ENCODE measurements at places on chromosomes 2 and 18.

DNA sequence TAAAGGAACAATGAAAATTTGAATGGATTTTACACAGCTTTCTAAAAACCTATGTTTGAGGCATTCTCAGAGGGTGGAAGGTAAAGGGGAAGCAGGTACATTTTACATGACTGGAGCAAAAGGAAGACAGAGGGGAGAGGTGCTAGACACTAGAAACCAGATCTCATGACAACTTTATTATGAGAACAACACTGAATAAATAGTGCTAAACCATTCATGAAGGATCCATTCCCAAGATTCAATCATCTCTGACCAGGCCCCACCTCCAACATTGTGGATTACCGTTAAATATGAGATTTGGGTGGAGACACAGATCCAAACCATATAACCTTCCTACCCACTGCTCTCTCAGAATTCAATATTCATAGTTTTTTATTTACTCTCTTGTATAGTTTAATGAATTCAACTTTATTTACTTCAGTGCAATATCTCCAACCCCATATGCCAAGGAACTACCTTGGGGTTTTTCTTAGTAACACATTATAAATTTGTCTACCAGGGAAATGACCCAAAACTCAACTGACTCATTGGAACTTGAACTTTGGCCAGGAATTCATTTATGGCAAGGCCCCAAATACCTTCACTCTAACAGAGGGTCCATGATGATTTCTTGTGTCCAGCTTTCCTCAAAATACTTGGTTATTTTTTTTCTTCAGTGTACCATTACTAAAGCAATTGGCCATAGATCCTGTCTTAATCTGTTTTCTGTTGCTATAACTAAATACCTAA, 317.8 kb downstream of the GULP1 start:
- no peak for DNase-seq

DNA sequence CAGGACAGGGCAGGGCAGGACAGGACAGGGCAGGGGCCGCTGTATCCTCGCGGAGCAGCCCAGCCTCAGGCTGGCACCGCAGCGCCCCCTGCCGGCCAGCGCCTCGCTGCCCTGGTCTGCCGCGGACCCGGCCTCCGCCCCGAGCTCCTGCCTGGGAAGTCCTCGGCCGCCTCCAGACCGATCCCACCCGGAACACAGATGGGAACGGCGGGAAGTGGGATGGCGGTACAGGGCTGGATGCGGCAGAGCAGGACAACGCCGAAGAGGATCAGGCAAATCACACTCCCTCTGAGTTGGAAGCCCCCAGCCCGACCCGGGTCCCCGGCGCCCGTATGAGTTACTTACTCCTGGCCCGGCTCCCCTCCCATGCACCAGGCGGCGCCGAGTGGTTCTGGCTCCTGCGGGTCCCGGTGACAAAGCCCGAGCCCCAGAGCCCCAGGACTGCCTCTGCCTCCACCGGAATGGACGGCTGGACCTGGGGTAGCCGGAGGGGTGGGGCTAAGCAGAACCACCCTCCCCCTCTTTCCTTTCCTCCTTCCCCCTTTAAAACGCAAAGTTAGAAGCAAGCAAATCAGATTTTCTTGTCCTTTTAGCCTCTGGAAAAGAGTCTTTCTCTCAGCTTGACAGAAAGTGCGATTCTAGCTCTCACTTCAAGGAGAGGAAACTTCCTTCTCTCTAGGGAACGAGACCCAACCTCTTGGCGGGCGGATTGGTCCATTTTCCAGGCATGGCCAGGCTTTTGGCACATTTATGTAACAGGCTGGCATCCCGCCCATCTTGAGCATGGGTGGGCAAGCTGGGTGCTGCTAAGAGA, at the start of gene TP53I3:
Gene TP53I3 (minus strand): TSS at position 449 of the 814 bp plus-strand sequence. CDS start 508 bp downstream, outside the sequence.
- DNase-seq = peak; percentile 69

- DNase-seq = no peak
These were observed 17.1 kb downstream of the CREB1 start for GRCh38 chr2:207546822-207547221.

DNA sequence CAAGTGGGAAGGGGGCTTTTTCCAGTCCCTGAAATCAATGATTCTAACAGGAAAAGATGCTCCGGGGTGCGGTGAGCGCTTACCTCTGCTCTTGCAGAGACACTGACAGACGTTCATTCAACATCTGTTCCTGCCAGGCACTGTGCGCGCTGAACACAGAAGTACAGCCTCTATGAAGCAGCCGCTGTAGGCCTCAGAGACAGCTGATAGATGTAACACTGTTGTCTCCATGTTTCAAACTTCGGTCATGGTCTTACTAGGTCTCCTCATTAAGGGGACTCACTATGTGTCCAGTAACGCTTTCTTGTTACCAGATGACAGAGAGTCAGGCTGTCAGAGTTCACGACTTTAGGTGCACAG, 649 bp upstream of the CLIP4 start:
- no peak for DNase-seq

- no peak for DNase-seq
These were observed 52.6 kb downstream of the ITGB1BP1 start for GRCh38 chr2:9370746-9371145.

DNA sequence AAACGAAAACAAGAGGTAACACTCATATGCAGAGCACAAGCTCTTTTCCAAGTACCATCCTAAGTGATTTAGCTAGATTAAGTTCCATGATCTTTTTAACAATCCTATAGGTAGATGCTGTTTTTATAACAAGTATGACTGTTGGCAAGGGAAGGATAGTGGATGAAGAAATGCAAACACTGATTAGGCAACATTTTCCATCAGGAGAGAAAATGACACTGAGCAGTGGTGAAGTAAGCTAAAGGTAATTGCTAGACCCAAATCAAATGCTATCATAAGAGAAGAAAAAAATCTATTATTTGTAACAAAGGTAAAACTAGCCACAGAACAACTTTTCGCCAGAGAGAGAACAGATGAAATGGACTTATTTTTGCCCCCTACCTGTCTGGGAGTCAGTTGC, 34.3 kb upstream of the BARD1 start:
- DNase-seq = no peak

GRCh38 chr18:49745045-49746014, 68.0 kb downstream of the ACAA2 start:
- DNase-seq = no peak

DNA sequence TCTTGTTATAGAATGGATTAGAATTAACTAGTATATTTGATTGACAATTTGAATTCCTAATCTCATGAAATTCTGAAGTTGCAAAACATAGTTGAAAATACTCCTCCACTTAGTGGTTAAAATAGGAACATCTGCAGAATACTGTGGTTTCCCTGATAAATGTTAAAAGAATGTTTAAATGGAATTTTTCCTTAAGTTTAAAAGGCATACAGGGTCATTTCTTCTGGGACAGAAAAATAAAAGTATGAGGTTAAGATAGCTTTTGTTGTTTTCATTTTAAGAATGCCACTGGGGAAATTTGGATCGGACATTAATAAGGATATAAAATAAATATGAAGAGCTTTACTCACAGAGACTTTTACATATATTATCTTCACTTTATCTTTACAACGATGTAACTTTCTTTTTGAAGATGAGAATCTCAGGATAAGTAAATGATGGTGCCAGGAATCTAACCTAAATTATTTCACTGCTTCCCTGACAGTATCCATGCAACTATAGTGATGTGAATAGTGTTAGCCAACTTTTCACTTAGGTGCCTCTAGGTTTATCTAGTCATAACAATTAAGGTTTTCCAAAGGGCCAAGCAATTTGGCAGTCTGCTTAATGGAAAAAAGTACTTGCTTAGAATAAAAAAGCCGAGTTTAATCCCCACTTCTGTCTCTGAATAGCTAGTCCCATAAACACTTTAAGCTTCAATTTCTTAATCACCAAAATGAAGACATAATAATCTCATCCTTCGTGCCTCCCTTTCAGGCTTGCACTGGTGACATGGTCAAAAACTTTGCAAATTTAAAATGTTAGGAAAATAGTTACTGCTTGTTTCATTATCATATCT, 151.8 kb upstream of the STK17B start:
- DNase-seq = no peak

DNA sequence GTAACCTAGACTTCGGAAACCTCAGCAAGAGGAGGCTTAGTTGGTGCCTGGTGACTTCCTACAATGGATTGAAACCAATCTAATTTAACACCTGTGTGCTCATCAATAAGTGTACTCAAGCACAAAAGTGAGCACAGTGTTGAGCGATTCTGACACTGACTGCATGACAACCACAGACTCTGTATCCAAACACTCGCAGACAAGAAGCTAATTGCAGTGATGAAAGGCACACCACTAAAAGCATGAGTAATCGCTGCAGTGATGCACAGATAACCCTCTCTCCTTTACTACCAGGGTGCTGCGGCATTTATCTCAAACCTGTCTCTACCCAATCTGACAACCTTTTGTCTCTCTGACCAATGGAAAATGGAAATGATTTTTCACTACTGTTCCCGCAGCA, 168.1 kb downstream of the AFF3 start:
- no peak for DNase-seq

DNA sequence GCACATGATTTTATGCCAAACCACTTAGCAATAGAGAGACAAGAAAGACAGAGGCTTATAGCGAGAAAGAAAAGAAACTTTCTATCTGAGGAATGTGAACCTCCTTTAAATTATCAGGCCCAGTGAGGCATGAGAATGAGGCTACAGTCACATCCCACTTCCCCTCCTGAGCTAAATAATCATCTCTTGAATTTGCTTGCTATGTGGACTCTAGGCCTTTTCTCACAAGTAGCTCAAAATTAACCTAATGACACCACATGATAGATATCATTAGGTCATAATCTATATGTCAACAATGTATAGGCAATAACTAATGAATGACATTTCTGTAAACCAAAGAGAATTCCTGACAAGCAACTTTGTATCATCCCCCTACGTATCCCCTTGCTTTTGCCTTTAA, 301.5 kb upstream of the MGAT5 start:
- no peak for DNase-seq

DNA sequence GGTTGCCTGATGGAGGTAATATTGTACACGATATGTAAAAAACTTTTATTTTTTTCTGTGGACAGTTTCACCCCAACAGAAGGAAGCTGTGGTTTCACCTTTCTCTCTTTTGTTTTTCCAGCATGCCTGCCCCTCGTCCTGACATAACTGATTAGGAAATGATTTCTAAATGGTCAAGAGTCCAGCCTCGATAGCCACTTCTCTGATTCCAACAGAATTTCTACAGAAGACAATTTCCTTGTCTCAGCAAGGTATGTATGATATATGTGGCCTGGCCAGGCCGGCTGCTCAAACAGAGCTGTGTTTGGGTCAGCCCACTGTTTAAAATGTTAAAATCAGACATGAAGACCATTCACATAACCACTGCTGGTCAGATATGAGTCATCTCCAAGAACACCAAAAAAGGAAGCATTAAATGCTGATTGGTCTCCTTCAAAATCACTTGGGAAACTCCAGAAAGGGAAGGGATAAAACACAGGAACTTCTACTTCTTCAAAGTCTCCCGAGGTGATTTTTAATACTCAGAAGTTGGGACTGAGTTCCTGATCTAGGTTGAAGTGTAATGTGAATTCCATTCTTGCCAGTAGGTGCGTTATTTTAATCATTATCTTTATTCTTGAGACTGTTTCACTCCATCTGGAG, 22.3 kb downstream of the ATP8B1 start:
- DNase-seq = no peak

GRCh38 chr2:129103936-129104878, 785.5 kb upstream of the HS6ST1 start:
- DNase-seq = no peak

GRCh38 chr2:179580378-179581146, 280.9 kb downstream of the ZNF385B start:
- DNase-seq = no peak

GRCh38 chr2:49404108-49404507, 249.8 kb upstream of the FSHR start:
- DNase-seq = no peak

DNA sequence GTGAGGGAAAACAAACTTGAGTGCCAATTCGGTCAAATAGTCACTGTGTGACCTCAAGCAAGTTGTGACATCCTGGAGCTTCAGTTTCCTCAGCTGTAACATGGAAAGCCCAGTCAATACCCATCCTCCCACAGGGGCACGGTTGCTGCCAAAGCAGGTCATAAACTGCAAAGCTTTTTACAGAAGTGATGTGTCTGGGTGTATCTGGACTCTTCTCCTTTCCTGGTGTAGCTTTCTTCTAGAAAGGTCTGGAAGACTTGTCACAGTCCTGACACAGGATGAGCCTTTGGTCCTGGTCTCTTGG, 4.2 kb upstream of the AFF3 start:
- no peak for DNase-seq

DNA sequence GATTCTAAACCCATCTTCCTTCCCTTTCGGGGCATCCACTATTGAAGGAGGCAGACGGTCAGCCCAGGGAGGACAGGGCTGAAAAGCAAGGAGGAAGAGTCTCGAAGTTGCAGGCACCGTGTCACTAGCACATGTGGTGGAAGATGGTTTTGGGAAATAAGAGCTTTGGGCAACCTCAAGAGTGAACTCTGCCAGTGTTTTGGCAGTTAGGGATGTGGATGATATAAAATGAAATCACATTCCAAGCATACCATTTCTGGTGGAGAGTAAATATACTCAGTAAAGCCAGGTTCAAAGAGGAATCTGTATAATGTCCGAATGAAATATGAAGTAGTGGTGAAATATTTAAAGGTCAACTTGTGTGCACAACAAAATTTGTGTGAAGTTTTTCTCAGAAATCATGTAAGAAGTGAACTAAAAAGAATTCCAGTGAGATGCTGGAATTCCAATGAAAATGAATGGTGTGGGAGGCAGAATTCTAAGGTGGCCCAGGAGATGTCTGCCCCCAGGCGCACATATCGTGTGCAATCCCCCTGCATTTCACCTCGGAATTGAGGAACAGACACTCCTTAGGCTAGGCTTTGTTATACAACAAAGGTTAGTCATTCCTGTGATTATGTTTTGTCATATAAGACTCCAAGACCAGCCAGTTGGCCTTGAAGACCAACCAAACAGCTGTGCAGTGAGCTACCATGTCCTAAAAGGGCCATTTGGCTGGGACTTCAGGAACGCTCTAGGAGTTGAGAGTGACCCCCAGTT, 147.1 kb downstream of the SH3BP4 start:
- DNase-seq = no peak

DNA sequence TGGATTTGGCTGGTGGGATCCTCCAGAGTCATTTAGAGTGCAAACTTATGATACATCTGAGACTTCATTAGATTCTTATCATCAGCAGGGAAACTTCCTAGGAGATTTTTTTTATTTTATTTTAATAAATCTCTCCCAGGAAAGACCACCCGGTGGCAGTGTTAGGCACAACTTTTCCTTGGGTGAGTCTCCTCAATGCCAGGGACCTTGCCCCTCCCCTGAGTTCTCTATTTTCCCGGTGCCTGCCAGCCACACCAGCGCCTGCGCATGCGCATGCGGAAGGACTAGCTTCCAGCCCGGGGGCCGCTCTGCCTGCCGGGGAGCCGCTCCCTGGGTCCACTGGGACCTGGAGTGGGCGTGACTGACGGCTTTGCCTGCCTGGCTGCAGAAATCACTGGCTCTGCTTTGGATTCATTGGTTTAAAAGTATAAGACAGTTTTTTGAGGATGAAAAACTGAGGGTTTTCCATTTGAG, 86.6 kb downstream of the TMEM182 start:
- no peak for DNase-seq

- no peak for DNase-seq
These were observed 523.3 kb downstream of the TRIB2 start for GRCh38 chr2:13240061-13240460.
